ENCODE measurements at places on chromosomes 5 and 9.

GRCh38 chr9:109907400-109907799 is 127.4 kb downstream of the PALM2AKAP2 start:
- DNase-seq, result no peak

DNA sequence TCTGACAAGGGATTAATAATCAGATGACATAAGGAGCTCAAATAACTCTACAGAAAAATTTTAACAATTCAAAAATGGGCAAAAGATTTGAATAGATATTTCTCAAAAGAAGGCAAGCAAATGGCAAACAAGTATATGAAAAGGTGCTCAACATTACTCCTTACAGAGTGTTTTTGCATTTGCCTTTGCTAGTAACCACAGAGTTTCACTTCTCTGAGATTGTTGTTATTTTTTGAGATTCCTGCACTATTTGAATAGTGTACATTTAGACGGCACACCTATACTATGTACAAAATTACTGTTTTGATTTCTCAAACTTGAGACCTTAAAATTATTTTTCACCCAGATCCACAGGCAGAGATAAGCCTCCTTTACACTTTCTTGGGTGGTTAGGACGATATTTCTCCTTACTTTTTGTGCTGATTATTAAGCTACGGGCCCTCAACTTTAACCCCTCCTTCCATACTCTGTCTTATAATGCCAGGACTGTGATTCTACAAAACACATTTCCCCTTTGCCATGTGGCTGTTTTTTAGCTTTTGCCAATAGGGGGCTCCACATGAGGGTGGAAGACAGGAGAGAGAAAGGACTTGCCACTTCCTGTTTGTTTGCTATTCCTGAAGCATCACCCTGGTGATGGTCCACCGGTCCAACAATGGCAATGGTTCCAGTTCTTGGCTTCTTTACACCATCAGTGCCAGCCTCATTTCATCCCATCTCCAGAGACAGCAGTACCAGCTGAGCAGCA is 65.0 kb upstream of the DAP start:
- DNase-seq, result no peak

- no peak for DNase-seq
Measured at GRCh38 chr9:5762421-5762820, 70.5 kb downstream of the ERMP1 start.

GRCh38 chr9:20340511-20340861 is 281.8 kb downstream of the MLLT3 start:
- no peak for DNase-seq

GRCh38 chr5:166845044-166845443 is 1446.4 kb upstream of the WWC1 start:
- no peak for DNase-seq

GRCh38 chr5:149223081-149223848 is 48.4 kb upstream of the AFAP1L1 start:
- no peak for DNase-seq

GRCh38 chr5:97026721-97027120 is 90.8 kb downstream of the LNPEP start:
- DNase-seq, result no peak

GRCh38 chr9:27451207-27451797 is 72.8 kb upstream of the IFNK start:
- no peak for DNase-seq

GRCh38 chr9:33041432-33042188 is 16.5 kb downstream of the DNAJA1 start:
- no peak for DNase-seq

DNA sequence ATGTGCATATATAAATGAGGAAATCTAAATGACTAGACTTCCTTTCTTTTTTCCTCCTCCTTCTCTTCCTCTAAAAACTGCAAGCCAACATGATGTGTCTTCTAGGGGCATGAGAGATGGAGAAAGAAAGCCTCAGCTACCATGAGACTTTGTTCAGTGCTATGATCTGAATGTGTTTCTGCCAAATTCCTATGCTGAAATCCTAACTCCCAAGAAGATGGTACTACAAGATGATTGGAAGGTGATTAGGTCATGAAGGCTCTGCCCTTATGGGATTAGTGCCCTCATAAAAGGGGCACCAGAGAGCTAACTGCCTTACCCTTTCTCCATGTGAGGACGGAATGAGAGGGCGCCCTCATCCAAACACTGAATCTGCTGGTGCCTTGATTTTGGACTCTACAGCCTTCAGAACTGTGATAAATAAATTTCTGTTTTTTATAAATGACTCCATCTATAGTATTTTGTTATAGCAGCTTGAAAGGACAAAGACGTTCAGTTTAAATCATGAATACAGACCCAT is 72.2 kb upstream of the IL6ST start:
- no peak for DNase-seq

DNA sequence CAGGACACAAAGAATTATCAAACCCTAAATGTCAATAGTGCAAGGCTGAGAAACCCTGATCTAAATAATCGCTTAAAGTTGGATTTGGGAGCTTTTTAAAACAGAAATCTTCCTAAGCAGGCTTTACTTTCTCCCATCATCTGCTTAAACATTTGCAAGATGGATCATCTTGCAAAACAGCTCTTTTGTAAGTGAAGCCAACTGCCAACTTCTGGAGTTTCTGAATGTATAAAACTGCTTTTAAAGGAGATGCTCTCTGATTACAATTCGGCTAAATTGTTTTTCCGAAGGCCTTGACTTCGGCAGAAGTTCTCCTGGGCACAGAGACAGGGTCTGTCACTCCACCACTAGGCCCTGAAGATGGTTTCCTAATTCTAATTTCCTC is 1.3 kb downstream of the PTPN3 start:
- no peak for DNase-seq

GRCh38 chr5:135315386-135315785 is 83.6 kb downstream of the MACROH2A1 start:
- no peak for DNase-seq

DNA sequence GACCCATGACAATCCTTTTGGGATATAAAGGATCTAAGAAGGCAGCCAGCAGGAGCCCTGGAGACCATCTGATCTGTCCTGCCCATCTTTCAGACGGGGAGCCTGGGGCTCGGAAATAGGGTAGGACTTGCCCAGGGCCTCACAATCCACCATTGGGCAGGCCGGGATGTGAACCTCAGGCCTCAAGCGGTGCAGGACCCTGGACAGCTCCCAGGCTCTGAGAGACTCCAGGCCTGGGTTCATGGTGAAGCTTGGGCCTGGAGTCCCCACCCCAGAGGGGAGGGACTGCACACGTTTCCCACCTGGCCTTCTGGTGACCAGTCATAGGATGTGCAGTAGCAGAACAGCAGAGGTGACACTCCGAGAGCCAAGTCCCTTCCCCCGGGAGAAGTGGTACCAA is 36.6 kb upstream of the RAPGEF1 start:
- no peak for DNase-seq

GRCh38 chr9:122346478-122347347 is 24.1 kb upstream of the PTGS1 start:
- no peak for DNase-seq

DNA sequence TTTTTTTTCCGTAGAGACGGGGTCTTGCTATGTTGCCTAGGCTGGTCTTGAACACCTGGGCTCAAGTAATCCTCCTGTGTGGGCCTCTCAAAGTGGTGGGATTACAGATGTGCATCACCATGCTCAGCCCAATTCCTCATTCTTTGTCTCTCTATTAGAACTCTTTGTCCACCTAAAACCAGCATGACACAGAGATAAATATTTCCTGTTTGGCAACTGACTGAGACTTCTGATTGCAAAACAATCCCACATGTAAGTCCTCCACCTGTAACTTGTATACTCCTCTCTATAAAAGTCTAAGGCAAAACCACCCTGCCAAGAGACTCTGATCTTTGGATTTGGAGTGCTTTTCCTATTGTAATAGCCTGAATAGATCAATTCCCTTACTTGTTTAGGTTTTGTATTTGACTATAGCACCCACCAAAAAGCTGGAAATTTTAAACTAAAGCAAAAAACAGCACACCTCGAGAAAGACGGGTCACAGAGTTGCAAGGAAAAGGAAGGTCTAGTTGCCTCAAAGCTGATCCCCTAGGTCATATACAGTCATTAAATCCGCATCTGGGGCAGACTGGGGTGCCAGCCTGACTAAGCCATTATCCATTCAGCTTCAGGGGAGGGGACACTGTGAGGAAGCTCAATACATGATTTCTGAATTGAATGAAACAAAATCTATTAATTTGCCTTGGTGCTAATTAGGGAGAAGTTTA is 13.5 kb upstream of the KIF27 start:
- DNase-seq, result no peak

GRCh38 chr9:33148367-33149014 is 18.6 kb downstream of the B4GALT1 start:
- no peak for DNase-seq
